Aorta (tissue), 5 donors: ENCODE measurements at places on chromosomes 7 and 10. TPM values are rescaled to one million over a fixed set of nuclear protein-coding genes. Genes with fewer than 3 reads are reported as not detected.

DNA sequence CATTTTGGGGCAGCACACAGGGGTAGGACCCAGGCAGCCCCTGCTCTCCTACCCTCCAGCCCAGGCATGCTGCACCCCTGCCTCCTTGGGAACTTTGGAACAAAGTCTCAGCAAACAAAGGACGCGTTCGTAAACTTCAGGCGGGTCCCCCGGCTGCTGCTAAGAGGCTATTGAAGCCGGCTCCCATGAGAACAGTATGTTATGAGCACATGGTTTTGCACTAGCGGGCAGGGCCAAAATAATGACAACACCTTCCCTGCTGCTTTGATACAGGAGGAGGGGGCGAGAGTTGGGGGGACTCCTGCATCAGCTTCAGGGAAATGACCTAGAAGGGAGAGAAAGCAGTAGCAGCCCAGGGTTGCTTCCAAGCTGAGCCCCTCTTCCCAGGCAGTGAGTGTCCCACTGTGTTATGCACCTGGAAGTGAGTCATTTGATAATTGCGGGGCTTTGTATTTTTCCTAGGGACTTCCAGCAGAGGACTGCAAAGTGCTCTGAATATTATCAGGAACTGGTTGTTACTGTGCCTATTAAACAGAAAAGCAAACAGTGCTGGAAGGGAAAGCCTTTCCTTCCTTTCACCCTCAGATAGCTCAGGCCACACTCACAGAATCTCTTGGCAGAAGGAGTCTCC, 6.9 kb downstream of the ITPRIP start:
- no peak for DNase-seq

DNA sequence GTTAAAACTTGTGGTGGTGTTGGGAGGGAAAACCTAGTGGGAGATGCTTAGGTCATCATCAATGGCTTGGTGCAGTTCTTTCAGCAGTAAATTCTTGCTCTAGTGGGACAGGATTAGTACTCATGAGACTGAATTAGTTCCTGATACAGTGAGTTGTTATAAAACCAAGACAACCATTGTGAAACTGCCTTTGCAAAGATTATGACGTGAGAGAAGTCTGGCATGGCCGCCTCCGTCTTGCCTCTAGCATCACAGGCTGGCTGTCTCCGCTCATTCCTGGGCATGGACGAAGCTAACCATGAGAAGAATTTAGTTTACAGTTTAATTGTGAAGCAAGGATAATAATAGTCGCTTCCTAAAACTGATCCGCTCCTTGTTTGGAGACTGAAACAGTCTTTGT, 186.4 kb downstream of the KIF20B start:
- peak; percentile 50 for DNase-seq

- DNase-seq, result no peak
Observed at GRCh38 chr10:65571011-65571570, 1354.7 kb upstream of the LRRTM3 start.

GRCh38 chr10:100939763-100940344, 27.1 kb downstream of the SLF2 start:
- DNase-seq, result no peak

GRCh38 chr7:93894426-93894825, 3.9 kb upstream of the TFPI2 start:
- DNase-seq, result no peak

DNA sequence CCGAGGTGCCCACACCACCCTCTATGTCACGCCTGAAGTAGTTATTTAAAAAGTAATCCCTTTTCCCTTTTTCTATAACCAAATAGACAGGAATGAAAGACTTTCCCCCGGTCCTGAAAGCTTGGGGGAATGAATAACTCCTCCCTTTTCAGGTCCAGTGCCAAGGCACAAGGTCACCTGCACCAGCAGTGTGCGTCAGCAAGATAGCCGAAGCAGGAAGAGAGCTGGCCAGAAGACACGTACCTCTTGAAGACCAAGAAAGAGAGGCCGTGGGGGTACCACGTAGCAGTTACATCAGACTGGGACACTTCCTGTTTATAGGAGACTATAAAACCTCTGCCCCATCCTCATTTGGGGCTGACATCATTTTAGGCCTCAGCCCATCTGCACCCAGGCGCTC, 10.7 kb upstream of the AKR1B1 start:
- DNase-seq, result no peak

- DNase-seq, result no peak
Observed at GRCh38 chr10:109504401-109504800, 418.9 kb downstream of the XPNPEP1 start.

- no peak for DNase-seq
Observed at GRCh38 chr10:12350925-12351324, 1.6 kb downstream of the CAMK1D start.

- no peak for DNase-seq
Observed at GRCh38 chr7:115924411-115924810, 106.2 kb downstream of the TFEC start.

The DLG5 gene
- total RNA-seq, result 50.5 TPM

The NPTX2 gene
- total RNA-seq, result 11.5 TPM

The PRSS37 gene
- total RNA-seq, result not detected
